ENCODE measurements at places on chromosomes 12 and 14.

GRCh38 chr14:62854951-62855350 lies 190.3 kb downstream of the KCNH5 start:
- no peak for DNase-seq

DNA sequence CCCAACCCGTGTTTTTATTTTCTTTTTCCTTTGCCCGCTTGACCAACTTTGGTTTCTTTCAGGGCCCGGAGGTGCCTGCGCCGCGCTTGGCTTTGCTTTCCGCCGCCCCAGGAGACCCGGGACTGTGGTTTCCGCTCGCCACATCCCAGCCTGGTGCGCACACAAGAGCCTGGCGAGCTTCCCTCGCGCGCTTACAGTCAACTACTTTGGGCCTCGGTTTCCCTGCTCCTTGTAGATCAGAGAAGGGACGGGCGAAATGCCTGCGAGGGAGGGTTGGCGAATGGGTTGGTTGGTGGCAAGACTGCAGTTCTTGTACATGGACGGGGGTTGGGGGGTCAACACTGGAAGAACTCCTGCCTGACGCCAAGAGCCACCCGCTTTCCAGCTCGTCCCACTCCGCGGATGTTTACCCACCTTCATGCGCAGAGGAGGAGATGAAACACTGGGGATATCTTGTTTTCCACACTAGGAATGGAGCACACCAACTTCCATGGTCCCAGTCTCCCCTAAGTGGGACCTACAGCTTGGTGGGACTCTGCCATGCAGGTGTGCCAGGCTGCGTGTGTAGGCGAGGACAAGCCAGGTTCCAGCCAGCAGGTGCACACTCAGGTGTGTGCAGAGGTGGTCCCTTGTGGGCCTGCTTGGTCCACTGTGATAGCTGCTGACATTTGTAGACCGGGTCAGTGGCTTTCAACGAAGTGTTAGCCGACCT lies 16.6 kb upstream of the TBX3 start:
- no peak for DNase-seq

DNA sequence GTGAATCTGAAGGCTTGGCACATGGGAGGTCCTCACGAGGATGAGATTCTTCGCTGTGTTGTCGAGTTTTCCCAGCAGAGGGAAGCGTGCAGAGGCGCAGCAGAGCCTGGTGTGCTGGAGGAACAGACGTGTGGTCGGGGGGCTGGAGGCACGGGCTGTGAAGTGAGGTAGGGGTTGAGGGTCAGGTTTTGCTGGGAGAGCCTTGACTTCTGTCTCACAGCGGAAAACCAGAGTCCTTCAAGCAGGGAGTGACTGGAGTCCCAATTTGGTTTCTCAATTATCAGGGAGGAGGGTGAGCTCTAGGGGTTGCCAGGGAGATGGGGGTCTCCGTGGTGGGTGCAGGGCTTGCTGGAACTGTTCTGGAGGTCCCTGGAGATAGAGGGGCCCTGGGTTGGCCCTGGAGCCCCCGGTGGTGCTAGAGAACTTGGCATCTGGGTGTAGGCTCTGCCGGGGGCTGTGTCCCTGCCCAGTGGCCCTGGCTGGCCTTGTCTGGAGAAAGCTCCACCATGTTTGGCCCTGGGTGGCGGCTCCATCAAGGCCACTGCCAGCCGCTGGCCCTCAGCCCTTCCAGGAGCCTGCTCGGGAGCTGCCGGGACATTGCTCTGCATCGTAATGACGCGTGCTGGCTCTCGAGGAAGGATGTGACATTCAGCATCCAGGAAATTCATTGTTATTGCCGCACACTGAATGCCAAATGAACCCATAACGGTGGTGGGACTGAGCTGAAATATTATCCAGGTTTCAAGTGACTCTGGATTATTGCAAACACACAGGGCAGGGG lies 215.7 kb downstream of the KIF26A start:
- no peak for DNase-seq

DNA sequence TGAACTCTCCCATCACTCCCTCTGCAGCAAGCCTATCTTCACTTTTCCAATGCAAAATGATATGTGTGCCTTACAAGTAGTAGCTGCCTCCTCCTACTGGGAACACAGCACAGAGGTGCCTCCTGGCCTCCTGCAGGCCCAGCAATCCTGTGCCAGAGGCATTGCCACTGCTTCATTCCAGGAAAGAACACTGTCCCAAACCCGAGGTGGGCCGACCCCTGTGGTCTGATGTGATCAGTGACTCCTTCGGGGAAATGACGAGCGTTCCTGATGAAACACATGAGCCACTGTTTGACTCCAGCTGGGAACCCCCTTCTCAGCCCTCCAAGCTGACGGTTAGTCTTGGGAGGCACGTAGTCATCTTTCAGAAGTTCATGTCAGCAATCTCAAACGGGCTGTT lies 19.5 kb downstream of the PSMC1 start:
- no peak for DNase-seq

GRCh38 chr12:541676-542324 lies 82.1 kb downstream of the B4GALNT3 start:
- no peak for DNase-seq

- no peak for DNase-seq
Measured at GRCh38 chr12:65615118-65615517, 209.2 kb upstream of the HMGA2 start.

DNA sequence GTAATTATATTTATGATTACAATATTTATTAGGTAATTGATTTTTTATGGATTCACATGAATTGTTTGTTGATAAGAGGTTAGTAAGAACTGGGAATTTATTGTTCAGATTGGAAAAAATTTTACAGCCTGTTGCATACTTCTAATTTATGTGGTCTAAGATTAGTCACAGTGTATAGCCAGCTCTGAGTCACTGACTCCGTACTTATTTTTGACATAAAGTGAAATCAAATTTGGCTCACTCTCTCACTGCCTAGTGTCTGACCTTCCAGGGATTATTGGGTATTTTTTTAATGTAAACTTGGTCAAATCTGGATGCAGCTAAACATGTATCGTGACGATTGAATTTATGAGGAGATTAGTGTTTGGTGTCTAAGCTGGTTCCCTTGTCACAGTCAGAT lies 109.3 kb downstream of the PTPRQ start:
- DNase-seq, result no peak

DNA sequence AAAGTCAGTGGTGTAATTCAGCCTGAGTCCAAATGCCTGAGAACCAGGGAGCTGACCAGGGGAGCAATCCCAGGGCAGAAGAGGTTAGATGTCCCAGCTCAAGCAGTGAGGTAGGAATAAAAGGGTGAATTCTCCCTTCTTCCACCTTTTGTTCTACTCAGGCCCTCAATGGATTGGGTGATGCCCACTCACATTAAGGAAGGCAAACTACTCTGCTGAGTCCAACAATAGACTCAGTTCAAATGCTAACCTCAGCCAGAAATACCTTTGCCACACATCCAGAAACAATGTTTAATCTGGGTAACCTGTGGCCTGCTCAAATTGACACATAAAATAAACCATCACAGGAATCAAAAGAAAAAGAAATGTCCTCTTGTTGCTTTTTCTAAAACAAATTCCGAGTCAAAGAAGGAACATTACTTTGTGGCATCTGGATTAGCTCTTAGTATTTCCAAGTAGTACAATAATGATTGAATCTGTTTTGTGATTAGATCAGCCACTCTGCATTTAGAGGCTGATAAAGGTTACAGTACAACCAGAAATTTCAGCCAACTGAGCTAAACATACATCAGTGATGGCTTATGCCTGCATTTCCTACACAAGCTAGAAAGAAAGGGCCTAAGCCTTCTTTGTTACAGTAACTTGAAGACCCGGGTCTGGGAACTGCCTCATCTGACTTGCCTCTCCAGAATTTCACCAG lies 43.6 kb upstream of the TRIM9 start:
- DNase-seq, result no peak

DNA sequence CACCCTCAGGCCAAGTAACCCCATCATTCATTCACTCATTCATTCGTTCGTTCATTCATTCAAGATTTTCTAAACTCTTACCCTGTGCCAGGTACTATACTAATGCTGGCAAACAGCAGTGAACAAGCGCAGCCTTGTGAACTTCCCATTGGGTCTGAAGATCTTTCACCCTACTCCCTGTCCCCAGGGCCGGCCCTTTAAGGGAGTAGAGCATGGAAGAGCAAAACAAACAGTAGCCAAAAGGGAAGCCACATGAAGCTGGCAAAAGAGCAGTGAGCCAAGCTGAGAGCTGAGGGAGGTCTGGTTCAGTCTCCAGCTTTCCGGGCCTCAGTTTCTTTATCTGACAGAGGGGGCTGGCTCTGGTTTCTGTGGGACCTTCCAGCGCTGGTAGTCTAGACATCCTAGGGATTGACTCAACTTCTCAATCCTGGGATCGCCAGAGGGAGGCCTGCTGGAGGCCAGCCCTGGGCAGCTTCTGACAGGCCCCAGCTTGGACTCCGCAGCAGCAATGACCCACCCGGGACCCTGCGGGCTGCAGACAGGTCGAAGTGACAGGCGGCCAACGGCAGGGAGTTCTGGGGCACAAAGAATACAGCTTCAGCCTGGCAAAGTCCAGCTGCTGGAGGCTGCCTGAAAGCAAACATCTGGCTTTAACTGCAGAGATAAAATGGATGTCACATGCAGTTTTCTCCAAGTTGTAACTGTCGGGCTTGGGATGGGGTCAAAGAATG lies 27.1 kb downstream of the ACTN1 start:
- DNase-seq, result no peak

GRCh38 chr12:128830505-128830893 lies 6.7 kb upstream of the SLC15A4 start:
- no peak for DNase-seq

DNA sequence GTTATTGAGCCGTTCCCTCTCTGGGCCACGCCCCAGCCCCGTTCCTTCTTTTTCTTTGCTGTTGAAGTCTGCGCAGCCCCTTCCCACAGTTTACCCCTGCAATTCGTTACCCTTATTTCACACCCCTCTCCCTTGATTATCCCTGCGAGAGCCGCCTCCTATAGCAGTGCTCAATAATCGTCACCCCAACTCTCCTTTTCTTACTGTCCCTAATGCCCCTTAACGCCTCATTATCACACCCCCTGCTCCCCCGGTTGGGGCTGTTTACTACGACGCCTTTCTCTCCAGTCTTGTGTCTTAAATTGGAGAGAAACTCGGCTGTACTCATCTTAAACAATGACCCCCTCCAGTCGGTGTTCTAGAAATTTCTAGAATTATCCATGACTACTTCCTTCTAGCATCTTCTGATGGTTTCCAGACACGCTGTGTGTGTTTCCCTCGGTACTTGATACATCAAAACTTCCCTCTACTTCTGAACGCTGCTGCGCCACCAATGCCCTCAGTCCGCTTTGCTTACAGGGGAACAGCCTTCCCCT lies 713 bp upstream of the FBXL14 start:
- DNase-seq, result no peak

DNA sequence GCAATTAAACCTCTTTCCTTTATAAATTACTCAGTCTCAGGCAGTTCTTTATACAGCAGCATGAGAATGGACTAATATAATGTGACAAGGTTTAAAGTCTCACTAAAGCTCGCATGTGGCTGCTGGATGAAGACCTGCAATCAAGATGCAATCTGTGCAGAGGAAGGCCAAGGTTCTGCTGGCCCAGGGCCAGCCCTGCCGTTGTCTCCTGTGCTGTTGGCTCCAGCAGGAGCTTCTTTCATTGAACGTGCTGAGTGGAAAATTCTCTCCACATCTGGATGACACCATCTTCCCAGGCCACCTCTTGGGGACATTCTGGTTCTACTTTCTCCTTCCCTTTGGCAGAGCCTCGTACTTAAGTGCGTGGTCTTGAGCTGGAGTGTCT lies 742.2 kb downstream of the VRK1 start:
- DNase-seq, result no peak

GRCh38 chr14:101496776-101497683 lies 64.3 kb upstream of the DIO3 start:
- no peak for DNase-seq

DNA sequence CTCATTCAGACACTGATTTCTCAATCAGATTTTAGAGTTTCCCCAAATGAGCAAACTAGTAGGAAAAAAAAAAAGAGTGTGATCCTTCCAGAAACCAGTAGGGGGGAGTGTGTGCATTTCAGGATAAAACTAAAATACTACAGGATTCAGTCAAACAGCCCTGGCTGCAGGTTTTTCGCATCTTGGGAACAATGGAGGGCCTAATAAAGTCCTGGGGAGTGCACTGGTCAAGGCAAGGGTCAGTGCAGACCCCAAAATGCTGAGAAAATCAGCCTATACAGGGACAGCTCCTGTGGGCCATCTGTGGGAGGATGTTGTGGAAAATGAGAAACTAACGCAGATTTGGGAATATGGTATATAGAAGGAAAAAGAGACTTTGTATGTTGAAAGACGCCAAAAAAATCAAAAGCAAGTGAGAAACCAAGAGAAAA lies 22.2 kb upstream of the ABCD4 start:
- no peak for DNase-seq

- DNase-seq, result no peak
Measured at GRCh38 chr14:96091149-96091693, 52.1 kb downstream of the C14orf132 start.

DNA sequence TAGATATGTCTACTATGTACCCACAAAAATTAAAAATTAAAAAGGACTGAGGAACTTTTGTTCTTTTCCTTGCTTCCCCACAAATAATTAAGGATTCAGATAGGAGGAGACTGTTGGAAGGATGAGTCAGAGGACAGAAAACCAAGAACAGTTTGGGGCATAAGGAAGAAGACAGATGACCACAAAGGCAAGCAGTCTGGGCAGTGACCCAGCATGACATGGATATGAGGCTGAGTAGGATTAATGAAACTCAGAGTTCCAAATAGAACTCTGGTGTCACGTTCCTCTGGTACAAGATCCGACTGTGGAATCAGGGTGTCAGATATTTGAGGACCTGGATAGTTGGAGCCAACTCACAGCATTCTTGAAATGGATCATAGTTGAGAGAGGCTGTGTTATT lies 89.3 kb upstream of the SLC38A4 start:
- DNase-seq, result no peak

DNA sequence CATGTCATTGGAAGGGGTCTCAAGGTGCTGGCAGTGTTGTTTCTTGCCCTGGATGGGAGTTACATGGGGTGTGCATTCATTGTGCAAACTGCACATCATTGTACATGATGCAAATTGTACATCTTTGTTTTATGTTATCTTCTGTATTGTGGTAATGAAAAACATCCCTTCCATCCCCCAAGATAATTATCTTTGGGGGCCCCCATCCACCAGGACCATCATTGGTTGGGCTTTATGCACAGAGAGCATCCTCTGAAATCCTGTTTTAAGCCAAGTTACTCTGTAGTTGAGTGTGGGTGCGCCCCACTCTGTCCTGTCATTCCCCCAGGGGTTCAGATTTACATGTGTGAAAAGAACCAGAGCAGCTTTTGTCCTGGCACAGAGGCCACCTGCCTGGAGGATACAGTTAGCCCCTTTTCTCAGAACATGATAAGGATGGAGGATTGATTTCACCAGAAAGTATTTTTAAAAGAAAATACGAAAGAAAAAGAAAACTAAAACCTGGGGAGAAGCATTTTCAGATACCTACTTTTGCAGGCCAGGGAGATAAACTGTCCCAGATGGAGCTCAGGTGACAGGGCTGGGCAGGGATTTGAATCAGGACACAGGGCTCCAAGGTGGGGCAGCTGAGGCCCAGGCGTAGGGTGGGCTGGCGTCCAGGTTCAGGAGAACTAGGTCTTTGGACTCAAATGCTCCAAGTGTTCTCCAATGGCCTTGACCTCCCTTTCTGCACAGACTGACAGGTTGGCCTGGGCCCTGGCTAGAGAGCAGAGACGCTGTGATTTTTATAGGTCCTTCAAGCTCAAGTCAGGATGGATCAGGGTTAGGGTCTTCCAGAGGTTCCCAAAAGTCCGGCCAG lies 17.2 kb downstream of the WSCD2 start:
- DNase-seq, result no peak
